Tibial artery (tissue), 4 donors: ENCODE measurements at places on chromosomes 5 and 9.

DNA sequence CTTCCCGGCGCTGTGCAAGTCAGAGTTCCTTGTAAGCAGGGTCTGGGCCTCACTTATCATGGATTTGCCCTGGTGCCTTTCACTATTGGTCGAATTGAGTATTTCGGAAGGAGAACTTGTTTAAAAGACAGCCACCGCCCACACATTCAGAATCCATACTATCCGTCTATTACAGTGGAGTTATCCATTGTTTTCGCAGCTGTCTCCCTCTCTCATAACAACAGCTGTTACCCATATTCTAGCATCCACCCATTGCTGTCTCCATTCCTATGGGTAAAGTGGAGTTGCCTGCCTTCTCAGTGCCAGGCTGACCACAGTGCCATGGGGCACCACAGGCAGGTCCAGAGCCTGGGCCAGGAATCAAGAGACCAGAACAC is 20.2 kb downstream of the FAXDC2 start:
- DNase-seq: no peak
- H3K36me3 ChIP-seq: peaks cover 43% of the 10 kb centered on the region

DNA sequence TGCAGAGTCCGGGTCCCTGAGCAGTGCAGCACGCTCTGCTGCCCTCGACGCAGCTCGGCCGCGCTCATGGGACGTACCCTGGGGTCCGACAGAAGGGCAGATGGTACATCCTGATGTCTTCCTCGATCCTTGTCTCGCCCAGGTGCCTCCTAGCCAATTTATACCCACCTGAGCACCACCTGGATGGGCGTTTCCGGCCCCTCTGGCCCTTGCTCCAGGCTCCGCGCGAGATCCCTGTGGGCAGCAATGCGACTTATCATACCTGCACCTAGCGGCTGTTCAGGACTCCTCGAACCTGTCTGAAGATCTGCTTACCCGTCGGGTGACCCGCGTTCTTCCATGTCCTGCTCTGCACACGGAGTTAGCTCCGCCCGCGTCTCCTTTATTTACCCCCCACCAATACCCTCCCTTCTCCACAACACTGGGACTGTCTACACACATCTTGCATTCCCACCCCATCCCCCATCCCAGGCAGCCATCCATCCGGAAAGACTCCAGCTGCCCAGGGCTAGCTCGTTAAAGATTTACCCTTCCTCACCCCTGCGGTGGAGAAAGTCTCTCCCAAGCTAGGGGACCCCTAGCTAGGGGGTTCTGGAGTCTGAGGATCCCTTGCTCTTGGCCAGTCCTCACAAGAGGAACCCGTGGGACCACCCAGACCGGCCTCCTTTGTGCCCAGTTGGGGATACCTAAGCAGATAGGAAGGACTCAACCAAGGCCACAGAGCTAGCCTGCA is at the start of gene KIF12:
Gene KIF12 (minus strand): TSS at position 357 of the 733 bp plus-strand sequence. CDS start 16 bp downstream, at position 341.
- no peaks in the 10 kb centered on the region for H3K4me1 ChIP-seq
- H3K36me3 ChIP-seq: no peaks in the 10 kb centered on the region
- H3K27ac ChIP-seq: no peak within 1 kb of the TSS
- peak within 1 kb of the TSS; percentile 35 for H3K4me3 ChIP-seq
- H3K27me3 ChIP-seq: peaks cover 36% of the 10 kb centered on the region

DNA sequence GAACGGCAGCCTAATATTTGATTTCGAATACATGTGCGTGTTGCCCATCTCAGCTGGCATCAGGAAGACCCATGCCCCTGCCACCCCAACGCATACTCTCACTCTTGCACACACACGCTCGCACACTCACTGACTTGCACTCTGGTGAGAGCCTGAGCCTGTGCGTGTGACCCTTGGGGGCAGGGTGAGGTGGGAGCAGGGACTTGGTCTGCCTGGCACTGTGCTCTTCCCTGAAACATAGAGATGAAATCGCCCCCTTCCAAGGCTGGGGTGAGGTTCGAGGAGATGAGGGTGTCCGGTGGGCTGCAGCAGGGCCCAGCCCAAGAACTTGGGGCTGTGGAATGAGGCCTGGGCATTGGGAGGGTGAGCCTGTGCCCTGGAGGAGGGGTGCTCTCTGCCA is 1.2 kb downstream of the LCN9 start:
- H3K36me3 ChIP-seq: no peaks in the 10 kb centered on the region
- no peak overlapping the region for H3K27ac ChIP-seq
- no peaks in the 10 kb centered on the region for H3K4me1 ChIP-seq
- H3K27me3 ChIP-seq: peaks cover 70% of the 10 kb centered on the region
- H3K4me3 ChIP-seq: no peak overlapping the region
- no peak for DNase-seq

DNA sequence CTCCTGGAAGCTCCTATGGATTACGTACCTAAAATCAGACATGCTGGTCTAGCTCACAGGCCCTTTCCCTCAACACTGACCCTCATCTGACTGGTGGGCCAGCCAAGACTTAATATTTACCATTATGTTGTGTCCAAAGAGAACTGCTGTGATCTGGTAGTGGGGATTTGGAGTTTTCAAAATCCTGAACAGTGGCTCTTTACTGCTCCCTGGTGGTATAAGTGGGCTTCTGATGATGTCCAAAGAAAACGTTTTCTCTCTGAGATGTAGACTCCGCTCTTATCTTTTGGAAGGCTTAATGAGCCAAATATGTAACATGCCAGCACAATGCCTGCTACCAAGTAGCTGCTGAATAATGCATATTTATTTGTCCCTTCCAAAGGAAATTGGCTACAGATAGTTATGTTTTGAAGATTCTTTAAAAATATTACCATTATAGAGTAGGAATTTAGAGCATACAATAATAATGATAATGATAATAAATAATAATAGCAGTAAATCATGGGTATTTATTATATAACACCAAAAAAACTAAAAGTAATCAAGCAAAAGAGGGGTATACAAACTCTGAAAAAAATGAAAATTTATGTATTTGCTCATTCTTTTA is 406.6 kb upstream of the TNC start:
- no peak for DNase-seq
- H3K27me3 ChIP-seq: no peaks in the 10 kb centered on the region
- H3K27ac ChIP-seq: peak overlapping the region; percentile 64
- no peak overlapping the region for H3K4me3 ChIP-seq
- H3K36me3 ChIP-seq: no peaks in the 10 kb centered on the region

DNA sequence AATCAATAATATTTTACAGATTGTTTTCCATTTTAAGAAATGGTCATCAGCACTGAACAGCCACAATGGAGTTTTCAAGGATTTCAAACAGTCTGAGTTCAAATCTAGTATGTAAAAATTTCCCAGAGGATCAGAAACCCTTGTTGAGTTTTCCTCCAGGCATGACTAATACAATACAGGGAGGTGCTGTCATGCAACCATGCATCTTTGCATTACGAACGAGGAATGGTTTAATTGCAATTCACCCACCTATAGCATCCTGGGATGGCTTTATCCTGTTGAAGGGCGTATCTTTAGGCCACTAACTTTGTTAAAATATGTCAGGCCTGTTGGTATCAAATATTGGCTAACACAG is 196.4 kb downstream of the EFNA5 start:
- H3K36me3 ChIP-seq: no peaks in the 10 kb centered on the region
- peaks cover 8% of the 10 kb centered on the region for H3K4me1 ChIP-seq
- H3K27ac ChIP-seq: no peak overlapping the region
- no peak overlapping the region for H3K4me3 ChIP-seq
- no peaks in the 10 kb centered on the region for H3K27me3 ChIP-seq

DNA sequence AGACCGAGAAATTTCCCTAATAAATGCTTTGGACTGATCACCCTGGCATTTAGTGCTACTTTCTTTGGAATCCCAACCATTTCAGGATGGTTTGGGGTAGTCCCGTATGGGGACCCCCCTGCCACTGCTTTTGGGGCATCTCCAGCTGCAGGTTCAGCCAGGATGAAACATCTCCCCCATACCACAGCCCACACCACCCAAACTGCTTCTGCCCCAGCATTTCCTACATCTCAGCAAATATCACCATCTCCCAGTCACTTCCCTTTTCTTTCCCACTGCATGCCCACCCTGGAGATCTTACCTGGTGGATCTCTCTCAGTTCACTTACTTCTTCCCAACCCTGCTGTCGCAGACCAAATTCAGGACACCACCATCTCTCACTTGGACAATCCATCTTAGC is 4.8 kb upstream of the P4HA2 start:
- no peaks in the 10 kb centered on the region for H3K36me3 ChIP-seq
- no peak overlapping the region for H3K4me3 ChIP-seq
- H3K27ac ChIP-seq: no peak overlapping the region
- peak; percentile 28 for DNase-seq

DNA sequence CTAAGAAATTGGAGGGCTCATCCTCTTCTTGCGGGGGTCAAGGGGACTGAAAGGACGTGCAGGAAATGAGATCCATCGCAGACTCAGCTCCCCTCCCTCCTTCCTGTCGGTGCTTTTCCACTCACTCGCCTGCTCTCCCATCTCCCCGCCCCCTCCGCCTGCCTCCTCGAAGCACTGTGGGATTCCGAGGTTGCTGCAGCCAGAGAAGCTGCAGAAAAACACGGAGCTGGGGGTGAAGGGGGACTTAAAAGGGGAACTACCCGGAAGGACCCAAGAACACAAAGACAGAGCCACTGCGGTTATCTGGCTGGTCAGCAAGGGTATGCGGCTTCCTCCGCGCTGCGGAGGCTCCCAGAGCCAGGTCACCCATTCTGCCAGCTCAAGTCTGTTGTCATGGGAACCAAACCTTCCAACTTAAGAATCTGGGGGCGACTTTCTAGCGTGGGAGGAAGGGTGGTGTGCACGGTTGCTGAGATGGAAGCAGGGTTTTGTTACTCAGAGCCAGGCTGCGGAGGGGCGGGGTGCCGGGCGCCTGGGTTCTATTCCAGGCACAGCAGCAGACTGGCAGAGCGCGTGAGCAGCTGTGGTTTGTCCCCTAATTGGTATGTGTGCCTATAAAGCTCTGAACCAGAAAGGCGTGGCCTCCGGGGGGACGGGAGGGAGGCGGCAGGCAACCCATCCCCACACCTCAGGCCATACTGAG is 24.9 kb downstream of the PCDHGC5 start:
- DNase-seq: peak; percentile 95
- H3K27me3 ChIP-seq: no peaks in the 10 kb centered on the region
- H3K4me1 ChIP-seq: peaks cover 38% of the 10 kb centered on the region
- peak overlapping the region; percentile 71 for H3K4me3 ChIP-seq
- peak overlapping the region; percentile 95 for H3K27ac ChIP-seq

DNA sequence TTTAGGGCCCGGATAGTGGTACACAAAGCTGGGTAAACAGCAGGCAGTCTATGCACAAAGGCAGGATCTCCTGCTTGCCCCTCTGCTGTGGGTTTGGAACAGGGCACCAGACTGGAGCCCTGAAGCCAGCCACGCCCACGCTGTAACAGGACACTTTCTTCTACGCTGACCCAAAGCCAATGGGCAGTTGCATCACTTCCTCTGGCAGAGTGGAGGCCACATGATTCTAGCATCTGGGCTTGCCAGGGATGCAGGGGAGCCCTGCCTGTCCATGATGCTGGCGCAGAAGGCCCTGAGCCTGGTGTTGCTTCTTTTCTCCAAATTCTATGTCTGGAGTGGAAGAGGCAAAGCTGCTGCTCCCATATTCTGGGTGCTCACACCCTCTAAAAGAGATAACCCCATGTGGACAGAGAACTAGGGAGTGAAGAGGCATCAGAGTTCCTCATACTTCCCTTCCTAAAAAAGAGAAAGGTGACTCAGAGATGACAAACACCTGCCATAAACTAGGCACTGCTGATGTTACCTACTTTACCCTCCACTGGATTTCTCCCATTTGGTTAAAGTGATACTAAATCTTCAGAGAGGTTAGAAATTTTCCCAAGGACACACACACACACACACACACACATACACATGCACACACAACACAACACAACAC is 260.3 kb upstream of the KLF4 start:
- H3K4me1 ChIP-seq: peaks cover 31% of the 10 kb centered on the region
- no peak overlapping the region for H3K4me3 ChIP-seq
- H3K27ac ChIP-seq: peak overlapping the region; percentile 71

GRCh38 chr5:155309021-155309746 is 295.6 kb downstream of the KIF4B start:
- no peak for DNase-seq
- H3K36me3 ChIP-seq: no peaks in the 10 kb centered on the region
- no peaks in the 10 kb centered on the region for H3K4me1 ChIP-seq

DNA sequence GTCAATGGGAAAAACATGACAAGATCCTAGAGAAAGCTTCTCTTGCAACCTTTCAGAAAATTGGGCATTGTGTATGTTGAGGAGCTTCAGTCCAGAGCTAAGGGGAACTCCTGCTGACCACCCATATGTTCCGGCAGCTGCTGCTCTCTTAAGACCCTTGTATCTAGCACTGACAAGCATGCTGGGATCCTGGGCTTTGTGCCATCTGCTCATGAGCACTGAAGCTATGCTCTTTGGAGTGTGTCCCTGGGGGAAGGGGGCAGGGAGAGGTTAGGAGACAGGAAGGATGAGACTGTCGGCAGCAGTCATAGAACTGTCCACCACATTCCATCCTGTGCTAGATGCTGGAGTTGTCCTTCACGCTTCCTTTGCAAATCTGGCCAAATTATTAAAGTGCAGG is 109.3 kb downstream of the JAKMIP2 start:
- no peaks in the 10 kb centered on the region for H3K4me1 ChIP-seq
- no peak overlapping the region for H3K27ac ChIP-seq
- H3K36me3 ChIP-seq: no peaks in the 10 kb centered on the region
- H3K27me3 ChIP-seq: peaks cover 4% of the 10 kb centered on the region
- no peak for DNase-seq
- no peak overlapping the region for H3K4me3 ChIP-seq

DNA sequence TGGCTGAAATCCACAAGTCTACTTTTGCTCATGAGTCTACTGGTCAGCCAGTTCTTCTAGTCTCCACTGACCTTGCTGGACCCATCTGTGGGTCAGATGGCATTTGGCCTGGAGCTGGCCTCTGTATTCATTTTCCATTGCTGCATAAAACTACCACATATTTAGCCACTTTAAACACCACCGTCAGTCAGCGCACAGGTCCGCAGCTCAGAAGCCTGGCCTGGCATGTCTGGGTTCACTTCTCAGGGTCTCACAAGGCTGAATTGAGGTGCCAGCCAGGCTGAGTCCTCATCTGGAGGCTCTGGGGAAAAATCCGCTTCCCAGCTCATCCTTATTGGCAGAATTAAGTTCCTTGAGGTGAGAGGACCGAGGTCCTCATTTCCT is 54.7 kb downstream of the BARX1 start:
- H3K4me1 ChIP-seq: no peaks in the 10 kb centered on the region
- no peaks in the 10 kb centered on the region for H3K36me3 ChIP-seq
- peaks cover 5% of the 10 kb centered on the region for H3K27me3 ChIP-seq
- peak; percentile 24 for DNase-seq

DNA sequence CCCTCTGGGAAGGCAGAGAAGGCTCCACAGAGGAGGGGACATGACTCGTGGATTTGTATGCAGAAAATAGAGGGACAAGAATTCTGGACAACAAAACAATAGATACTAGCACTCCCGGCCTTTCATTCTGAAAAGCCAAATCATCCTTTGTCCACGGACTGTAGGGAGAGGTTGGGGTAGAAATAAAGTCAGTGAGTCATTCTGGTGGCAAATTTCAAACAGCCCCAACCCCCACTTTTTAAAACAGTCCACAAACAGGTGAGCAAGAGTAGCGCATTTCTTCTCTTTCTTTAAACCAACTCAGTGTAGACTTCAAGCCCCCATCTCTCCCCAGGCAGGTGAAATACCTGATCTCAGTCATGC is 56.1 kb downstream of the PTPDC1 start:
- H3K4me1 ChIP-seq: no peaks in the 10 kb centered on the region
- no peaks in the 10 kb centered on the region for H3K27me3 ChIP-seq
- no peak for DNase-seq
- H3K4me3 ChIP-seq: peak overlapping the region; percentile 40
- H3K27ac ChIP-seq: peak overlapping the region; percentile 87
- no peaks in the 10 kb centered on the region for H3K36me3 ChIP-seq

GRCh38 chr9:118882684-118883083 is 486.6 kb downstream of the BRINP1 start:
- no peak overlapping the region for H3K27ac ChIP-seq
- H3K36me3 ChIP-seq: no peaks in the 10 kb centered on the region
- H3K4me1 ChIP-seq: no peaks in the 10 kb centered on the region
